ENCODE measurements at places on chromosomes 11 and 22.

- no peak for DNase-seq
These were observed 87.2 kb upstream of the HTATIP2 start for GRCh38 chr11:20275987-20276965.

DNA sequence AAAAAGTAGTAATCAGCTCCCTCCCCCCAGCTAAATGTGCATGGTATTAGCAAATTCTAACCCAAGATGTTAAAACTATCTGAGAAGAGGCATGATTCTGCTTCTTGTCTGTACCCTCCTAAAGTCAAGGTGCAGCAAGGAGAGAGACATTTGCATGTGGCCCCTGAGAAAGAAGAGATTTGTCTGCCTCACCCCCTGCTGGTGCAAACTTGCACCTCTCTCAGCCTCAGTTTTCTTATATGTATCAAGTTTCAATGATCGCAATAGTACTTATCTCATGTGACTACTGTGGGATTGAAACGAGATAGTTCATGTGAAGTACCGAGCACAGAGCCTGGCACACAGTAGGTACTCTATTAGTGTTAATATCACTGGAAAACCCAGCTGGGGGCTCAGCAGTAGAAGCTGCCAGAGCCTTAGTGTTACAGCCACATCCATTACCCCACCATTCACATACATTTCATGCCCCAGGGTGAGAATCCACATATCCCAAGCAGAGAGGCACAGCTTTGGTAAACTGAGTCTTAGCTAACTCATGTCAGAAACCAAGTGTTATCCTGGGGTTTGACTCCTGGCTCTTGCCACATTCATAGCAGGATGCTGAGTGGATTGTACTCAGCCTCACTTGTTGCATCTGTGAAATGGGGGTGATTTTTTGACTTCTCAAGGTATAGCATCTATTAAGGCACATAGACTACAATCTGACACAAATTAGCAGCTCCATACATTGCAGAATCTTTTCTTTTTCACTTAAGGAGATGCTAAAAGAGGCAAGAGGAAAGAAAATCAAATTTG lies 24.9 kb downstream of the CD44 start:
- peak; percentile 38 for DNase-seq

DNA sequence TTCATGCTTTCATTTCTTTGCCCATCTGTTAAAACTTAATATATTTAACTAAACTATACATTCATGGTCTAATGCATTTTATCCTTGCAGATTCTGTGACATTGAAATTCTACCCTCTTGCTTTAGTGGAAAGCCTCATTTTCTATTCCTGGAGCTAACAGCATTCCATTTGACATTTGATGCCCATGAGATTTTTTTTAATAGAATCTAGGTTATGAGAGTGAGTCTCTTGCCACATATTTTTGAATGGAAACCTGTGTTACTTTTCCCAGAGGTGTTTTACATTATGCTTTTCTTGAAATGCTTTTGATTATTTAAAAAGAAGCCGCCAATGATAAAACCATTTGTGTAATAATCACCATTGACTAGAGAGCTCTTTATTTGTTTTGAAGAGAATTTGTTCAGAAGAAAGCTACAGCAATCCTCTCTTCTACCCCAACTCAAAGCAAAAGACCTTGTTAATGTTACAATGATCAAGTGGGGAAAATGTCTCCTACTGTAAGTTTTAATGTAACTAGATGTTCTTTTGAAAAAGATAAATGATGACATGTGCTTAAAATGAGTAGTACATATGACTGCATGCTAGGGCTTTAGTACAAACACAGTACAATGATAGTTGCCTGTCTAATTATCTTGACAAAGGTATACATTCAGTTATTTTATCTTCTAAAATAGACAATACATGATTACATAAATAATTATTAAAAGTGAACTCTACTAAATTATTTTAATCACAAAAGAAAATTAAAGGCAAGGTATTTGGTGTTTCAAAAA lies 67.3 kb downstream of the GAS2 start:
- DNase-seq = no peak

GRCh38 chr11:93648158-93648557 lies 13.3 kb upstream of the CEP295 start:
- no peak for DNase-seq

GRCh38 chr11:21262992-21263391 lies 593.6 kb downstream of the NELL1 start:
- DNase-seq = no peak

DNA sequence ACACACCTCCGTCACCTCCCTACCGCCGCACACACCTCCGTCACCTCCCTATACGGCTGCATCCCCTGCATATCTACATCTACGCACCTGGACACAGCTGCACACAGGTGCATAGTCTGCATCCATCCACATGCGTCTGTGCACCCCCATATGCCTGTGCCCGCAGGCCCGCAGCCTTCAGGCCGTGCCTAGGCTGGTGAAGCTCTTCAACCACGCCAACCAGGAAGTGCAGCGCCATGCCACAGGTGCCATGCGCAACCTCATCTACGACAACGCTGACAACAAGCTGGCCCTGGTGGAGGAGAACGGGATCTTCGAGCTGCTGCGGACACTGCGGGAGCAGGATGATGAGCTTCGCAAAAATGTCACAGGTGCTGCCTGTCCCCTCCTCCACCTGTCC lies 4.8 kb downstream of the PKP3 start:
- no peak for DNase-seq

DNA sequence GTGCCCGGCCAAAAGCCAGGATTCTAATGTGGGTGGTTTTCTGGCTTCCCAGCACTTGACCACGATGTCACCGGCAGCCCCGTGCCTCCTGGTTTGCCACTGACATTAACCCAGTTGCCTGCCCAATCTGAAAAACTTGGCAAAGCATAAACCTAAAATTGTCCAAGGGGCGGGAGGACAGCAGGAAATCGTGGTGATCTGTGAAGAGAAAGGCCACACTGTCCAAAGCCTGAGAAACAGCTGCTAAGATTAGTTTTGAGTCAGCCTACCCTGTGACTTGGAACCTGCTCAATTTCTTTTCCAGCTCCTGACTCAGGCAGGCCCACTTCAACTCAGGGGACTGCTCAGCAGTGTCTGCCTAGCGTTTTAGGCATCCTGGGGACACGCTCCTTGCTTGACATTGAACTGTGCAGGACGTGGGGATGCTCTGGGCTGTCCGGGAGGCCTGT lies 8.2 kb upstream of the F2 start:
- DNase-seq = no peak

DNA sequence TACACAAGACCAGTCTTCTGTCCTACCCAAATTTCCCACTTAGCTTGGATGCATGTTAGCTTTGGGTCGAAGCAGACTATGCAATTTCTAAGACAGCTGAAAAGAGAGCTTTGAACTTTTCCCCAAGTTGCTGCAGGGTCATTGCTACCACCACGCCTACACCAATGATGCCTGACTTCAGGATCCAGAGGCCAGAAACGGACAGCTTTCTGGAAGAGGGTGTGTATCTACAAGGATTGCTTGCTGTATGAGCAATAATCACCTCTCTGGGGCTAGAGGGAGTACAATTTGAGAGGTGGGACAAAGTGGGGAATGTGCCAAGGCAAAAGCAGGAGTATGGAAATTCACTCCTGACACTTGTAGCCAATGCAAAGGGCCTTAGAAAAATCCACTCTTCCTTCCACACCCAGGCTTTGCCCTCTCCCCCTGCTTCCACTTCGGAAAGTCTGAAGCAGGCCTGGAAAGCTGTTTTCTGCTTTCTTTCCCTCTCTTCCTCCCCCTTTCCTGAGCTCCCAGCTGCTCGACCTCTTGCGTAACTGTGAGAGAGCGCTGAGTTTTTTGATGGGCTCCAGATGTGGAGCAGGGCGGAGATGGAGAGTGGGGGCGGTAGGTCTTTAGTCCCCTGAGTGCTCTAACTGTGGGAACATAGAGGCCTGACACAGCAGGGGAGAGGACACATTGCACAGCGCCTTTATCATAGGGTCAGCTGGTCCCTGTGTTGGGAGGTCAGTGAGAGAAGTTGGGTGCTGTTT lies 2.1 kb upstream of the PHLDB1 start:
- DNase-seq = no peak

DNA sequence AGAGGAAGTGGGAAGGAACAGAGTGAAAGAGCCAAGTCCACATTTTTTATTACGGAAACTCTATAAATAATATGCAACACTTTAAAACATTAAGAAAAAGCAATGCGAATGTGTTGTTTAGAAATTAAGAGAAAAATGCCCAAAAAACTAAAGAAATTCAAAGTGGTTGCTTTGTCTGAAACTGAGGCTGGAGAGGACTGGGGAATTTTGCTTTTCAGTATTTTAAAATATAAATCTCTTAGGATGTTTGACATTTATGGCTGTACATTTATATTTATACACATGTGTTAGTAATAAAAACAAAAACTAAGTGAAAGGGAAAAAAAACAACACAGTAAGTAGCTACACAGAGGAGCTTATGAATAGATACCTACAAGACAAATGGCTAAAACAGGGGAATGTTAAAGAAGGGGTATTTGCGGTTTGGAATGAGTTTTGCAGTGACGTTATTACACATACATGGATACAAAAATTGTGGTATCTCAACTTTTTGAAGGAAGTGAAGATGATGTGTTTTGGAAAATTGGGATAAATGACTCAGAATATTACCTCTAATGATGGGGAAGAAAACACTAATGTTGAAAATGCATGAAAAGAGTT lies 97.0 kb upstream of the DRD2 start:
- DNase-seq = no peak

DNA sequence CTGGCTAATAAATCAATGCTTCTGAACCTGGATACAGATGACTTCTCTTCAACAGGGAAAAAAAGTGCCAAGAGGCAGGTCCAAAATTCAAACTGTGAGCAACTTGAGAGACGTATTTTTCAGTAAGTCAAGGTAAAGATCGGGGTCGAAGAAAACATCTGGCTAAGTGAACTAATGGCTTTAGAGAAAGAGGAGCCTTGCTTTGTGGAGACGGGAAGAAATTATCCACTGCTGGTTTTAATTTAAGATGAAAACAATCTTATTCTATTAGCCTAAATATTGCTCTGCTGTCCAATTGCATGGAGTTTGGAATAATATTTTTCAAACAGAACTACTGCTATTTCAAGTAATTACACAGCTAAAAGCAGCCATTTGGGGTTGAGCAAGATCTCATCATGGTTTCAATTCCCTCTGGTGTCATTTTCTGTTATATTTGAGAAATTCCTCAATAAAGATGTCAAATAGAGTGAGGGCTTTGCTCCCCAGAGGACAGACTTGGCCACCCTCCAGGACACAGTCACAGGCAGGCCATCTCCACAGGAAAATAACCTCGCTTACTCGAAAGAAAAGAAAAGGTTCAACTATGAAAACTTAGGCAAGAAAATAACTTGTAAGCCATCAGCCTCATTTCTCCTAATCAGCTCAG lies 29.8 kb downstream of the SCUBE1 start:
- DNase-seq = no peak

DNA sequence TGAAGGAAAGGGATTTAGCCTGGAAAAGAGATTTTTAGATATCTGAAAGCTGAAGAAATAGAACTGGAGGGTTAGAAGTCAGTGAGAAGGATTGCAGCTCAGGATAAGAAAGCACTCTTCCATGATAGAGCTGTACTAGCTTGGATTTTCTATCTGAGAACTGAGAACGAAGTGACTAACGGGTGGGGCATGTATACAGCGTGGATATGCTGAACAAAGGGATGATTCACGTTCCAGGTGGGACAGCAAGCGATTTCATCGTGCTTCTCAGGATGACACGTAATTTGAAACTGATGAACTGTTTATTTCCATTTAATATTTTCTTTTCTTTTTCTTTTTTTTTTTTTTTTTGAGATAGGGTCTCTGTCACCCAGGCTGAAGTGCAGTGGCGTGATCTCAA lies 53.0 kb downstream of the GRAMD1B start:
- DNase-seq = no peak

GRCh38 chr11:33620423-33621171 lies 80.0 kb downstream of the C11orf91 start:
- DNase-seq = no peak

GRCh38 chr22:19571207-19571795 lies 47.1 kb upstream of the CLDN5 start:
- DNase-seq = no peak

Data from activated naive CD4-positive, alpha-beta T cell treated with Interleukin-2 at 50 U/mL for 16 hours (primary cell).